ENCODE measurements at places on chromosomes 5 and 9.

DNA sequence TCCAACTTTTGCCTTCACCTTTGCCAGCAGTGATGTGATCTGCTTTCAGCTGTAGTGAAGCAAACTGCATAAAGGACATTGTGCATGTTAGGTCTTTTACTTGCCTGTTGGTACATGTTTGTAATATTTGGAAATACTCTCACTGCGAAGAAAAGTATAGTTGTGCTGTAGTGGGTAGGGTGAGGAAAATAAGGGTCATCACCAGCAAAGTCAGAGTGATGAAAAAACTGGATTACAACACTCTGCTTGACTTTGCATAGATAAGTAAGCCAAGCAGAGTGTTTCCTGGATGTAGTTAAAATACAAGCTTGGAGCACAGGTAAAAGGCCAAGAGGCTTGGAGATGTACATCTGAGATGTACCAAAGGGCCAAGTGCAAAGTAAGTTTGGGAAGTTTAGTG is 16.7 kb downstream of the TGFBR1 start:
- DNase-seq, result no peak

GRCh38 chr5:72955143-72955767 is 586 bp upstream of the FCHO2 start:
- peak; percentile 6 for DNase-seq

- peak; percentile 11 for DNase-seq
These were observed 465.7 kb upstream of the DMAC1 start for GRCh38 chr9:8265281-8265680.

DNA sequence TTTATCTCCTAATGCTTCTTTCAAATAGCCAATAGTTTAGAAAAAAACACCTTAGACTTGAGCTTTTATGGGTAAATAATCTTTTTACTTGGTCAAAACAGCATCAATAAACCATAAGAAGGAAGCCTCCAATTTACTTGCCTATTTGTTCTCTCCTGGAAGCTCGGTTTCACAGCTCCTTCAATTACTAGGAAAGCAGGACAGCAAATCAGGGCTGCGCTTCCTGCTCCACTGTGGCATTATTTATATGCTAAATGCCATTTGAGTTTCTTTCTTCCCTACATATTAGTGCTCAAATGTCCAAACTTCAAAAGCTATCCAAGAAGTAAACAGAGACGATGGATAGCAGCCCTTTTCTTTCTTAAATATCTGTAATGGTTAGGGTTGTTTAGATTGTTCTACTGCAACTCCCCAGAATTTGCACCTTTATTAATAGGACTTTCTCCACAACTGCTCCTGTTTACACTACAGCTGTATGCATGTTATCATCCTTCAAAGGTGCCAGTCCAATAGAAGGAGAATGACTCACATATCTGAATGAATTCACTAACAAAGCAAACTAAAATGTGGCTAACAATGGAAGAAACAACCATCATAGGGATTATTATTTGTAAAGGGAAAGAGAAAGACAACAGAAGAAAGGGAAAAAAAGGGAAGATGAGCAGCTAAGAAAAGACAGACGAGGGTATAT is 58.7 kb downstream of the MED27 start:
- no peak for DNase-seq

DNA sequence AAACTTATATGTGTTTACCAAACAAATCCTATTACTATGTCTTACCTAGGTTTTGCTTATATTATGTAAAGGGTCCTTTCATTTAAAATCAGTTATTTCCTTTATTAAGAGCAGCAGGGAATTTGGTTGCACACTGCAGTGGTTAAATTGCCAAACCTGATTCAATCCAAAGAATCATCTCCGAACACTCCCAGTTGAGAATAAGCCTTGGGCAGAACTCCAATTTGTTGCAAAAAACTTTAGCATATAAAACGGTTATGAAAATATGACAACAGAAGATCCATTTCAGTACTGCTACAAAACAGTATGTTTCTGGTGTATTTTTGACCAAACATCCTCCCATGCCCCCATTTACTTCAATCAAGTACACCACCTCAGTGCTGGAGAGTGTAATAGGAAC is 587.0 kb upstream of the GRAMD2B start:
- peak; percentile 13 for DNase-seq

GRCh38 chr5:38164776-38165399 is 93.5 kb upstream of the EGFLAM start:
- DNase-seq, result no peak

DNA sequence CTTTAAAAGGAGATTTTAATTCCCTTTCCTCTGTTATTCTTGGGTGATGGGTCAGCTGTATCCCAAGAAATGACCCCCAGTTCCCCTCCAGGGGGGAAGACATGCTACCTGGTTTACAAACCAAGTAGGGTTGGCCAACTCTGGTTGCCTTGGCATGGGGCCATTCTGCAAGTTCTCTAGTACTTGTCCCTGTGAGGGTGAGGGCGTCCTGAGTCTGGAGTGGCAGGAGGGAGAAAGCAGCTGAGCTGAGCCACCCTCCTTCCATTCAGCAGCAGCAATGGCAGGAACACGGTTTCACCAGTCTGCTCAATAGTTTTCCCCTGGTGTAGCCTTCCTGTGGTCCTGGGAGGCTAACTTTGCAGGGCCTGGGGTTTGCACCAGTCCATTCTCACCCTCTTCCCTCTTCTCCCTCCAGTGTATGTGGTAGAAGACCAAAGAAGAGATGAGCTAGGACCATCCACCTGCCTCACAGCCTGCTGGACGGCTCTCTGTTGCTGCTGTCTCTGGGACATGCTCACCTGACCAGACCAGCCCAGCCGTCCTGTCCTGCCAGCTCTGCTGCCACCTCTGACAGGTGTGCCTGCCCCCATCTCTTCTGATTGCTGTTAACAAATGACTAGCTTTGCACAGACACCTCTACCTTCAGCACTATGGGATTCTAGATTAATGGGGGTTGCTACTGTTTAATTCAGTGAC is 59.9 kb downstream of the PFDN1 start:
- no peak for DNase-seq

GRCh38 chr5:172901012-172901780 is 58.0 kb upstream of the RPL26L1 start:
- DNase-seq, result peak; percentile 68

DNA sequence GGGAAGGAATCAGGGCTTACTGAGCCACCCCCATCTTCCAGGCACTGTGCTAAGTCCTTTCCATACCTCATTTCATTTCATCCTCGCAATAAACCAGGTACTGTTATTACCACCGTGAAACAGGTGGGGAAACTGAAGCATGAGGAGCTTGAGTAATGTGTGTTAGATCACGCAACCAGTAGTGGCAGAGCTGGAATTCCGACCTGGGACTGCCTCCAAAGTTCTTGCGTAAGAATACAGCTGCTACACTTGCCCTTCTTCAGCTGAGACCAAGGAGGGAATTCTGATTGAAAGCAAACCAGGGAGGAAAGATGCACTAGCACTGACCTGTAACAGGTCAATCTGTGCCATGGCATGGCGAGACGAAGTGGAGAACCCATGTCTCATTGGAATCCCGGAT is 113.4 kb upstream of the MSX2 start:
- no peak for DNase-seq

GRCh38 chr5:179454356-179454755 is 96.0 kb upstream of the RUFY1 start:
- no peak for DNase-seq

DNA sequence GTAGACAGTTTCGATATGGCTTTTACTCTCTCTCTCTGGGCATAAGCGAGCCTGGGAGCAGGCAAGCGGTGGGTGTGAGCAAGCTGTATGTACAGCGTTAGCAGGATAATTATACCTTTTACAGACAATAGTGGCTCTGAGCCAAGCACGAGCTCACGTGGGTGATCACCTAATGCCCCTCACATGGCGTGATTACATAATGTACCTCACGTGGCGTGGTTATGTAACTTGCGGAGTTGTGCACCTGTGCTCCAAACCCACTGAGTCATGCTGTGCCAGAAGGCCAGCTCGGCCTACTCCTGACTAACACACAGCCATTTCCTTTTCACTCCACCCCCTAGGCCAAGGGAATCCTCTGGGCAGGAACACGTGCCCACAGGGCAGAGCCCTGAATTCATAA is 797.2 kb downstream of the EFNA5 start:
- no peak for DNase-seq

DNA sequence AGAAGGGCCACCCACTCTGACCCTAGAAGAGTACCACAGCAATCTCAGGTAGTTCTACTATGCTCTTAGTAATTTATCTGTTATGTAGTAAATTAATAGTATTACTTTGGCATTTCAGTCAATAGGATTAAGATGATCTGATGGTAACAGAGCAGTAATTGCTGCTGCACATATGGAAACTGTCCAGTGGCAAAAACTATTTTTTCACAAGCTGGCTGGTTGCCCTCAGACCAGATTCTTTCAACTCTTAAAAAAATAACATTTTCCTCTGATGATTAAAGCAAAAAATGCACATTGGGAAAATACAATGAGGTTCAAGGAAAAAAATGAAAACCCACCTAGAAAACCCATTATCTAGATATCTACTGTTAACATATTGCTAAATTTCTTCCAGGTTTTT is 19.7 kb downstream of the GLRA1 start:
- no peak for DNase-seq

DNA sequence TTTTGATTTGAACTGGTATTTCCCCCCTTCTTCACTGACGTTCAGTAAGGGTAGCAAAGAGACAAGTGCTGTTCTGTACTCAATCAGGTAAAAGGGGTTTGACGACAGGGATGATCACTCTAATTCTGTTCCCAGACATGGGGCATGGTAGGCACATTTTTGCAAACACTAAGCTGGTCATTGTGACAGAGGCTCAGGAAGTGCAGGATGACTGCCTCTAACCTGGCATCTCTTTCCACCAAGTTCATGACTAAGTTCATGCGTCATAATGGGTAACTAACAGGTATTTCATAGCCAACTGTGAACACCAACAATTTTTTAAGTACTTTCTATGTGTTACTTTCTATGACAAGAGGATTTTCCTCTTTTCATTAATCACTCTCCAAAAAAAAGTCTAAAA is 166.5 kb downstream of the MAPKAP1 start:
- no peak for DNase-seq

DNA sequence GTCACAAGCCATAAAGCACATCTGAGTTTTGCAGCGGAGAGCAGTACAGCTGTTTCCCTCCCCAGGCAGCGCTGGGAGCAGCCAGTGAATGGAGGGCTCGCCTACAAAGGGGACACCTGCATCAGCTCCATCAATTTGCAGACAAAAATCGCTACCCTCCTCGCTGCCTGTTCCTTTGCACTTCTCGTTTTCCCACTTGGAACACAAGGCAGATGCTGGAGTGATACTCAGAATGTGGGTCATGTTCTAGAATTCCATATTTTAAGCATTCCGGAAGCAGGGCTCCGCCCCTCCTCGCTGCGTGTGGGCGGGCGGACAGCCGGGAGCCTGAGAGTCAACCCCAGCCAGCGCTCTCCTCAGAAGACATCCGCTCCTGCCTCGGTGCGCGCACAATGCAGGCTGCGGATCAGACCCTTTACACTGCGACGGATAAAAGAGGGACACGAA is 92.1 kb downstream of the LMNB1 start:
- peak; percentile 40 for DNase-seq

DNA sequence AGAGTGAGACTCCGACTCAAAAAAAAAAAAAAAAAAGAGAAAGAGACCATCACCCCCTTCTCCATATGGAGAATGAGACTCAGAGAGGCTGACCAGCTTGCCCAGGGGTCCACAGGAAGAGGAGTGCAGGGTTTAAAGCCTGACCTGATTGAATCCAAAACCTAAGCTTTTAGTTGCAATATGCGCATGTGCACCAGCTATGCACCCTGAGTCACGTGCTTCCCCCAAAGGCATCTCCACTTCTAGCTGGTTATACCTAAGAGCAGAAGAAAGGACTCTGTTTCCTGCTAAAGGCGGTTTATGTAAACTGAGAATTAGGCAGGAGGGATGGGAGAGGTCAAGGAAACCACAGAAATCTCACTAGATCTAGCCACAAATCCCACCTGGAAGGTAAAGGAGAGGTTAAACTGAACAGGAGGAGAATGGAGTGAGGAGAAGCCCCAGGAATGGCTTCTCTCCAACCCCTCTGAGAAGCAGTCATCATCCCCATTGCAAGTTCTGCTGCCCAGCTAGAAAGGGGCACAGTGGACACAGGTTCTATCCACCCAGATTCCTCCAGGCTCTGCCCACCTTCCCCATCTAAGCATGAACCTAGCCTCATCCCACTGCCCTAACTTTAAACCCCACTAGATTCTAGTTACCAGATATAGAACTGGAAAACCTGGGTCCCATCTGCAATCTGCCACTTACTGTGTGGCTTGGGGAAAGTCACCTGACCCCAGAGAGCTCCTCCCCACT is 171.3 kb downstream of the ACTL7B start:
- DNase-seq, result no peak

DNA sequence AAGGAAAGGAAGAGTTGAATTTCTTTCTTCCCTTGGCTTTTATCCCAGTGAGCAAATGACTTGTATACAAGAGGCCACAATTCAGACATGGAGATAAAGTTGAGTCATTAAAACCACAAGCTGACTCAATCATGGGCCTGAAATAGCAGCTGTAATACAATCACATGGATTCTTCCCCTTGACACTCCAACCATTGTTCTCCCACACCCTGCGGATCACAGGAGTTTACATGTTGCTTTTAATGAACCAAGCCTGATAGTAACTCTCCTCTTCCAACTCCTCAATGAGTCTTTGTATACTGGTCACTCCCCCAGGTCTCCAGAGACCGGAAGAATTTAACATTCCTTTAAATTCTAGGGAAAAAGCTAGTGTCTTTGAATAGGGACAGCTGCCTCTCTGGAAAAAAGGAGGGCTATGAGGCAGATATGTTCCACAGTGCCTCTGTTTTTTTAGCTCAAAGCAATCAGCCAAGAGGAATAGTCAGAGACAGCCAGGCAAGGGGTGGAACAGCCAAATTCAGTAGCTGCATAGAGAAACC is 32.4 kb downstream of the PCDHGC5 start:
- DNase-seq, result no peak

GRCh38 chr5:158485047-158485446 is 614.7 kb downstream of the EBF1 start:
- DNase-seq, result peak; percentile 6

DNA sequence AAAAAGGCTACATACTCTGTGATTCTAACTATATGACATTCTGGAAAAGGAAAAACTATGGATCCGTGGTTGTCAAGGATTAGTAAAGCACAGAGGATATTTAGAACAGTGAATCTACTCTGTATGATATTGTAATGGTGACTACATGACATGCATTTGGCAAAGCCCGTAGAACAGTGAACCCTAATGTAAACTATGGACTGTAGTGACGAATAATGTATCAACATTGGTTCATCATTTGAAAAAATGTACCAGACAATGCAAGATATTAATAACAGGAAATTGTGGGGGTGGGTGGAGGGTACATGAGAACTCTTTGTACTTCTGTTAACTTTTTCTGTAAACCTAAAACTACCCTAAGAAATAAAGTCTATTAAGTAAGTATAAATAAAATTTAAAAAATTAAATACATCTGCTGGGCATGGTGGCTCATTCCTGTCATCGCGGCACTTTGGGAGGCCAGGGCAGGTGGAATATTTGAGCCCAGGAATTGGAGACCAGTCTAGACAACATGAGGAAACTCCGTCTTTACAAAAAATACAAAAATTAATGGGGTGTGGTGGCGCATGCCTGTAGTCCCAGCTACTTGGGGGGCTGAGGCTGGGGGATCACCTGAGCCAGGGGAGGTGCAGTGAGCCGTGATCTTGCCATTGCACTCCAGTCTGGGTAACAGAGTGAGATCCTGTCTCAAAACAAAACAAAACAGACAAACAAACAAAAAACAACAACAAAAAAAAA is 101.7 kb upstream of the TBC1D2 start:
- no peak for DNase-seq
